Mammary epithelial cell (primary cell): ENCODE measurements at places on chromosomes 16 and 17. TPM values are rescaled to one million over a fixed set of nuclear protein-coding genes. Genes with fewer than 3 reads are reported as not detected.

DNA sequence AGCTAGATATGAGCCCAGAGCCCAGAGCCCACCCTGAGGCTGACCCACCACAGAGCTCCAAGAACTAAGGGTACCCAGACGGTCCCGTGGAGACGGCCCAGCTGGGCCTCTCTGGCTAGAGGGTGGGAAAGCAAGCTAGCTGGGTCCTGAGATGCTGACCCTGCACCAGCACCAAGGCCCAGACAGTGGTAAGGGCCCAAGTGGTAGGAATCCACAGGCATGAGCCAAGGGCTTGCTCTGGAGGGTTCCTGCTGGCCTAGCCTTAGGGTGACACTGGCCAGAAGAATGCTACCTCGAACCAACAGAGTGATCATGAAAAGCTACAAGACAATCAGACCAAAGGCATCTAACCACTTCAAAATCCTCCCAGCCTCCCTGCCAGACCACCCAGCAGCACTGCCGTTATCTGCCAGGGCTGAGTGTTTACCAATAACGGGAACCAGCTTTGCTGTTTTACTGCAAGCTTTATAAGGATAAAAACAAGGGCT lies 13.2 kb downstream of the HIC1 start:
- no peak for DNase-seq

DNA sequence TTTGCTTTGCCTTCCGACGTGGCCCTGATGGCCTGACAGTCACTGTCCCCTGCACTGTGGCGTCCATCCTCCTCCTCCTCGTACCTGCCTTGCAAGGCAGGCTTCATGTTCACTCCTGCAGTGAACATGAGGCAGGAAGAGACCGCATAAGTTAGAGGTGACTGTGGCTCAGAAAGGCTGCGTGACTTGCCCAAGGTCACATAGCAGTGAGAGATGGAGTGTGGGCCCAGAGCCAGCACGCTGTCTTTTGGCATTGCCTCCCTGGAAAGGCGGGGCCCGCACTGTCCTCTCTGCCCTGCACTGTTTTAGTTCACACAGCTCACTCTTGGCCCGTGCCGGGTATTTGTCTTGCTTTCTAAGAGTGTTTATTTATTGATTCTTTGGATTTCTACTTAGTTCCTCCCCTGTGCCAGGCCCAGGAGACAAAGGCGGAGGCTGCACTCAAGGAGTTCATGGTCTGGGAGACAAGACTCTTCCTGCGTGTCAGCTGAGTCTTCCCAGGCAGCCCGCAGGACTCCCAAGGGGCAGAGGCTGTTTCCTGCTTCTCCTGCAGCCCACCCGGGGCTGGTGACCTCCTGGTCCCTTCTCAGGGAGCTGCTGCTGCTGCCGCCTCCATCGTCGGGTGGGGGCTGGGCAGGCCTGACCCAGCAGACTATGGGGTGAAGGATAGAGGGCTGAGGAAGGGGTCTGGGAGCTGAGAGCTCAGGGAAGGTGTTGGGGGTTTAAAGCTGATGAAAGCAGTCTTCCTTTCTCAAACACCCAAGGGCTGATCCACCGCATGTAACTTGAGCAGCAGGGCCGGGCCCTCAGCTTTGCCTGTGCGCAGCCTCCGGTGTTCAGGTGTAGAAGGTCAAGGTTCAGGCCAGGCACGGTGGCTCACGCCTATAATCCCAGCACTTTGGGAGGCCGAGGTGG lies 12.7 kb downstream of the CYGB start:
- no peak for DNase-seq

- no peak for DNase-seq
Measured at GRCh38 chr17:41052566-41052965, 2.5 kb downstream of the KRTAP2-2 start.

DNA sequence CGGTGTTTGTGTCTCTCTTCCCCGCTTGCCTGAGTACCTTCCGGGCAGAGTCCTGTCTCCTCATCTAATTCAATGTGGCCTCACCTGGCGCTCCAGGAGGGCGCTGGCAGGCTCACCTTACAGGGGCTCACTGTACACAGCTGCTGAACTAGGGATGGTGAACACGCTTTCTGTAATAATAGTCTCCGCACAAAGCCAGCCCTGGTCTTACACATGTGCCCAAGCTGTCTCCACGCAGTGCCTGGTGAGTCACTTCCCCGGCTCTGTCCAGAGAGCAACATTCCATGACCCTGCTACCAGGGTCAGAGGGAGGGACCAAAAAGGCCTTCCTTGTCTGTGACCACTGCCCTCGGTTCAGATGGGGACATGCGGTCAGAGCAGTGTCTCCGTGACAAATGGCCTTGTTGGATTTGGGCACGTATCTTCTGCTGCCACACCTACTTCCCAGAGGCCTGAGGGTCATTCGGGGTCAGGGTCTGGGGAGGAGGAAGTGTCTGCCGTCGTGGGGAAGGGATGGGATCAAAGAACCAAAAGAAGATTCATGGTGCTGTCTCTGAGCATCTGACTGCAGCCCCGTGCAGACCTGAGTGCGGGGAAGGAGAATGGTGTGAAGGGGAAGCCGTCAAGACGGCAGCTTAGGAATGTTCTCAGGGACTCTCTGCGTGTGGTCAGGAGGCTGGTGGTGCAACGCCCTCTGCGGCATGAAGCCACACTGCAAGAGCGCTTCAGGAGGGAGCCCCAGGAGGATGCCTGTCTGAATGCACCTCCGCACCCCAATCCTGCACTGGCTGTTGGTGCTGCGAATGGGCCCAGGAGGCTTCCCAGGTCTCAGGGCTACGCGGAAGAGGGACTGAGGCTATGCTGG lies 68.8 kb downstream of the IL21R start:
- DNase-seq = no peak

DNA sequence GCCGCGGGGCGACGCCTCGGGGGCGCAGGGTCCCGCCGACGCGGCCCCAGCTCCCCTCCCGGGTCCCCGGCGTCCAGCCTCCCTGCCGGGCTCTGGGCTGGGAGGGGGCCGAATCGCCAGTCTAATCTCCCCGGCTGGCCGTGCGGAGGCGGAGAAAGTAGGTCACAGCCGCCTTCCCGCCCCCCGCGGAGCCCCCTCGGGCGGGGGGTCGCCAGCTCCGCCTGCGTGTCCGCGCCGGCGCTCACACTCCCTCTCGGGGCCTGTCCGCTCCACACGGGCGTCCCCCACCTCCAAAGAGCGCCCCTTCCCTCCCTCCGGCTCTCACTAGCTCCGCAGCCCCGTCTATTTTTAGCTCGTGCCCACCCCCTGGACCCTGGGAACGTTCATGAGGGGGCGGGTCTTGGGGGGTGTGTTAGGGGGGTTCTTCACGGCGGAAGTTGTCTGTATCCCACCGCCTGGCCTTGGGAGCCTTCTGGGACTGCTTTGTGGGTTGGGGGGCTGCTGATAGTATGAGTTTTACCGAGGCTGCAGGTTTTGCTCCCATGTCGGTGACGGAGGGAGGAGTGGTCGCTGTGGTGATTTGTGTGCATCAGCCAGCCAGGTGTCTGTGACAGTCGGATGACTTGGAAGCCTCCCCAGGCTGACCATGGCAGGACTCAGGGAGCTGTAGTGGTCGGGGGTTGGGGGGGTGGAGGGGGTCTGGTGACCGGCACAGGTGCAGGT lies 1.1 kb downstream of the ATP1B2 start:
- no peak for DNase-seq

Gene PRR35
- total RNA-seq = not detected
